ENCODE measurements at places on chromosomes 3 and 15.

- DNase-seq = no peak
Measured at GRCh38 chr3:88031642-88032077, 27.1 kb downstream of the CGGBP1 start.

- no peak for DNase-seq
Measured at GRCh38 chr3:27072810-27073651, 296.2 kb downstream of the NEK10 start.

- DNase-seq = no peak
Measured at GRCh38 chr3:146196789-146197188, 35.8 kb upstream of the PLOD2 start.

DNA sequence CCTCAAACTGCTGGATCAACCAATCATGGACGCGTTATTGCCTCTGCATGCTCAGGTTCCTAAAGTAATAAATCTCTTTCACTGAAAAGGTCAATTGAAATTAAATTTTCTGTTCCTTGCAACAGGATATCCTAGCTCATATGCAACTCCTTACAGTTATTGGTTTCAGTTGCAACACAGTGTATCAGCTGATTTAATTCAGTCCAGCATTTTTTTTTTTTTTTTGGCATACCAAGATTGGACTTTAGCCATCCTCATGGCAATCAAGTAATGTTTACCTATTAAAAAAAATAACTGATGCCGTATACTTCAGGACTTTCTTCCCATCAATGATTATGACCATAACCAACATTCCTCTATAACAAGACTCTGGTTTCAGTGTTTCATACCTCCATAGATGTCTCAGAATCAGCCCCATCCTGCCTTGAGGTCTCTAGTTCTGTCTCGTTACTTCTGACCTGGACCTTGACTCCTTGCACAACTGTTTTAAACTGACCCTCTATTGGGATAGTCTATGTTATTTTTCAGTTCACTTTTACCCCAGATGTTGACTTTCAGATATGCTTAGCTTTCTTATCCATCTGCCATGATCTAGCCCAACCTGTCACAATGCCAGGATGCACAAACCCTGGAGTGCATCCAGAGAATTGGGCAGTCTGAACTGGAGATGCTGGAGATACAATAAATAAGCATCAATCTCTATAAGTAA is 265.0 kb upstream of the GADL1 start:
- no peak for DNase-seq

GRCh38 chr15:101676921-101677329 is 24.7 kb upstream of the TM2D3 start:
- no peak for DNase-seq

DNA sequence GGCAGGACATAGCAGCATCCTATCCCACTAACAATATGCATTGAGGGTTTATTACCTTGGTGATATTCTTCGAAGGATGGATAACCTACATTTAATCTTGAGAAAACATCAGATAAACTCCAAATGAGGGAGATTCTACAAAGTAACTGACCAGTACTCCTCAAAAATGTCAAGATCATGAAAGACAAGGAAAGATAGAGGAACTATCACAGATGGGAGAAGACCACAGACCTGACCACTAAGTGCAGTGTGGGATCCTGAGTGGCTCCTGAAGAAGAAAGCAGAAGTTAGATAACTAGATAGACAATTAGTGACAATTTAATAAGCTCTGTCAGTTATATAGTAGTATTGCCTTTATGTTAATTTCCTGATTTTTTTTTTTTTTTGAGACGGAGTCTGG is 17.7 kb upstream of the CGNL1 start:
- no peak for DNase-seq

DNA sequence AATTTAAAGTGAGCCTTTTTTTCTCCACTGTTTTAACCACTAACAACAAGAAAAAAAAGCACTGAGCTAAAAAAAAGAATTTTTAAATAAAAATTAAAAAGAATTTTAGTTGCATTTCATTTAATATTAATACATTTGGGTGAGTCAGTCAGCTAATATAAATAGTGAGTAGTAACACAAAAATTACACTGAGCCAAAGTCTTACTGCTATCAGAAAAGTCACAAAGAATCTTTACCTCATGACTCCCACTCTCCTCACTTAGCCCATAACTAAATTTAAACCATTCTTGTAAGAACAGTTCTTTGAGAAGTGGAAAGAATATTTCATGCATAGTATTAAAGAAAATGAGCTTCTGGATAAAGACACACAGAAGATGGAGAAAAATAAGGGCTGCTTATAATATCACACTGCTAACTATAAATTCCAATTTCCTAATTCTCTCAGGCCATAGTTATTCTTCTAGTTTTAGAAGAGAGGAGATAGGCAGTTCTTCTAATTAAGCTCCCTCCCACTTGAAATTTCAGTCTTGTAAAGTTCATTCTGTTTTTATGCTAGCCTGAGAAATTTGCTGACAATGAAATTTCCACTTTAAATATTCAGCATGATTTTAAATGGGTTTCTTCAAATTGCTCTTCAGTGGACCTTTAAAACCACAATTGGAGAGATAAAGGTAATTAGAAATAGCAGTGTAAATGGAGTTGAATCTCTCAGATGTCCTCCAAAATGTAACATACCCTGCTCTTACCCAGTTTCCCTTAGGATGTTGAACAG is 17.6 kb downstream of the SHQ1 start:
- DNase-seq = no peak
